Activated CD8-positive, alpha-beta memory T cell treated with anti-CD3 and anti-CD28 coated beads for 1 hour (primary cell): ENCODE measurements at places on chromosomes 12 and 14.
A peak's percentile ranks its signal among the peaks of the same experiment; 100 is the strongest.

DNA sequence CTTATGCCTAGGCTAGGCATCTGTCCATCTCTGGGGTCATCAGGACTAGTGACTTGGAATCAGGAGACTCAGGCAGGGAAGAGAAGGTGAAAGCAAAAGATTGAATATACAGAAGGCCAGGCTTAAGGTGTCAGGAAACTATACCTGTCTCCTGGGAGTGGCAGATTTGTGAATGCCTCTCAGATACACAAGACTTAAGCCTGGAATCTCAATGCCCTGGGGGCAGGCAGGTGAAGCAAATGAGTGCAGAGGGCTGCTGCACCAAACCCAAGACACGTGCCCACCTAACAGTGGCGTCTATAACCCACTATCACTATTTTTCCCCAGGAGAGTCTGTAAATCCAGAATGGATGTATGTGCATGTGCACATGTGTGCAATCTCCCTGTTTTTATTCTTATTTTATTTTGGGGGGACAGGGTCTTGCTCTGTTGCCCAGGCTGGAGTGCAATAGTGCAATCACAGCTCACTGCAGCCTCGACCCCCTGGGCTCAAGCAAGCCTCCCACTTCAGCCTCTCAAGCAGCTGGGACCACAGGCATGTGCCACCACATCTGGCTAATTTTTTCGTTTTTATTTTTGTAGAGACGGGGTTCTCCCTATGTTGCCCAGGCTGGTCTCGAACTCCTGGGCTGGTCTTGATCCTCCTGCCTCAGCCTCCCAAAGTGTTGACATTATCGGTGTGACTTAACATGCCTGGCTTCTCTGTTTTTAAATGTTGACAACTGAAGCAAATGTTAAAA lies 31.9 kb upstream of the FOS start:
- no peak for DNase-seq

DNA sequence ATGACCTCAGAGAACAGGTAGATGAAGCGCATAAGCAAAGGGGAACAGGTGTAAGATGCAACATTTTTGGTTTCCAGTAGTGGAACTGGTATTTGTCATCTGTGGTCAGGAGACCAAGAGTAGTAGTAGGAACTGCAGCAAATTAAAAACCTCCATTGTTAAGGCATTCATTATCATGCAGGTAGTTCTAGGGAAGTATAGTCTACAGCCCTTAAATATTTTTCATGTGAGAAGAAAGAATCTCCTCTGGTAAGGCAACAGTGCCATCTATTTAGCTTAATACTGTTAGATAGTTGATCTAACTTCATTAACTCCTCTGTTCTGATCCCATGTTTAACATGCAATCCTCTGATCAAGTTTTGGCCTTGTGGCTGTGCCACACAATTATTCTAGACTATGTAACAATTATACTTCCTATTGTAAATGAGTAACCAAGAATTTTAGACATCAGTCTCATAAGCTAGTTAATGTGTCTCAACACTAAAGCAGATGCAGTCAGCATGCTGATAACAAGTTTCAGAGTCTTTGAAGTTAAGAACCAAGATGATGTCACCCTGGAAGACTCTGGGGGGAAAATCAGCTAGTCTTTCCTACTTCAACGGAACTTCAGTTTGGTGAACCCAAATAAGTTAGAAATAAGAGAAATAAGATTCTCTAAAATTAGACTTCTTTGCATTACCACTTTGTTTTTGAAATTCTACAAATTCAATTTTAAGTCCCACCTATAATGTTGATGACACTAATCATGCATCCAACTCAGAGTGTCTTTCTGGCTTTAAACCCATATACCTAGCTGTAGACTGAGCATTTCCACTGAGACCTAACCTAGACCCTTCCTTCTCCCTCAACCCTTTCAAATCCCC lies 70.9 kb downstream of the STXBP6 start:
- no peak for DNase-seq

- peak; percentile 58 for DNase-seq
Measured at GRCh38 chr12:47742253-47742825, 16.3 kb downstream of the RAPGEF3 start.

- DNase-seq, result no peak
Measured at GRCh38 chr12:122788387-122788786, 14.0 kb downstream of the CCDC62 start.

- DNase-seq, result no peak
Measured at GRCh38 chr14:34059037-34059924, 108.4 kb upstream of the EGLN3 start.

DNA sequence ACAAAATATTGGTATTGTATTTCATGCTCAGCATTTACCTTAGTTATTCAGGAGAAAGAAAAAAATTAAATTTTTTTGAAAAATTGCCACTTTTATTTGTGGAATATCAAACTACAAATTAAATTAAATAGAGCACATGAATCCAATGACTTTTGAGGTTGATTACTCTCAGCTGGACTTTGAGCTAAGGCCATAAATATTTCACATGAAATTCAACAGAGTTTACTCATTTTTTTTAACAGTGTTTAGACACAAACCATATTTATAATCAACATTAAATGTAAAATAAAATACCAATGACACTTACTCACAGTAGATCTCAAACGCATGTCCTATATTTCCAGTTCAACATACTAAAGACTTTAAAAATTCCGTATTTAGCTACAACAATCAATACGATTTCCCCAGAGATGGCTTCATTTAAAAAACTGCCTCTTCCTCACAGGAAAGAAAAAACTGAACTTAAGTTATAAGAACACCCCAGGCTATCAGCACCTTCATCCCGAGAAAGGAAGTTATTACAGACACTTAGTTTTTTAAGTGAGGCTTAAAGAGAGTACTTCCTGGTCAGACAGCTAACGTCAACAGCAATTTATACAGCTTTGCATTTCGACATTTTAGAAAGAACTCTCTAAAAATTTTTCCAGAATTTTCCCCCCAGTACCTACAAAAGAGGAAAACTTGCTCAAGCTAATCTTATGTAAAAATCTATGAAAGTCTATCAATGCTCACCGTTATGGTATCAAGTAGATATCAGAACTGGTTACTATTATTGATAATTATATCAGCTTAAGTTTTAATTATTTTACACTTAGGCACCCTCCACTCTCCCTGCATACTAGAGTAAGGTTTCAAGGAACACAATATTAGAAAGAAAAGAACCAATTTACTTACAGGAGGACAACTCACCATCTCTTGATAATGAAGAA lies 13.8 kb downstream of the TAOK3 start:
- no peak for DNase-seq

DNA sequence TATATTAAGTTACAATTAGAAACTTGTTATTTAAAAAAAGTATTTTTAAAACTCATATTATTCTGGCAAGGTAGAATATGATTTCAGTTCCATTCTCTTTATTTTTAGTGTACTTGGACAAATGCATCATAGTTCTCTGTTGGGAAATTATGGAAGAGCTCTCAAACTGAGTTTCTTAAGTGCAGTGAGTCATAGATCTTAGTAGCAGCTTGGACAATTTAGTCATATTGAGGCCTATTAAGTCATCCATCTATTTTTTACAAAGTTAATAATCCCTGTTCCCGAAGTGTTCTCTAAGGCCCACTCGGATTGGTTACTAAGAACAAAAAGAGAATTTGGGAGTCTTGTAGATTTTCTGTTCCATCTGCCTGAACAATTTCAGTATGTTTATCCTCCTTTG lies 113.9 kb downstream of the ANO4 start:
- no peak for DNase-seq

- DNase-seq, result no peak
Measured at GRCh38 chr14:23437133-23438100, 2.0 kb upstream of the MYH7 start.

DNA sequence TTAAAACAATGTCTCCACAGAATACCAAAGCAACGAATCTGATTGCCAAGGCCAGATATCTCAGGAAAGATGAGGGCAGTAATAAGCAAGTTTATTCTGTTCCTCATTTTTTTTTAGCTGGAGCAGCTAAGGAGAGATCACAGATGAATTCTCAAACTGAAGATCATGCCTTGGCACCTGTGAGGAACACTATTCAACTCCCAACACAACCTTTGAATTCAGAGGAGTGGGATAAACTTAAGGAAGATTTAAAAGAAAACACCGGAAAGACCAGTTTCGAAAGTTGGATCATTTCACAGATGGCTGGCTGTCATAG lies 994 bp downstream of the PRORP start:
- DNase-seq, result no peak

- DNase-seq, result no peak
Measured at GRCh38 chr12:53217931-53218307, 10.9 kb upstream of the ITGB7 start.

DNA sequence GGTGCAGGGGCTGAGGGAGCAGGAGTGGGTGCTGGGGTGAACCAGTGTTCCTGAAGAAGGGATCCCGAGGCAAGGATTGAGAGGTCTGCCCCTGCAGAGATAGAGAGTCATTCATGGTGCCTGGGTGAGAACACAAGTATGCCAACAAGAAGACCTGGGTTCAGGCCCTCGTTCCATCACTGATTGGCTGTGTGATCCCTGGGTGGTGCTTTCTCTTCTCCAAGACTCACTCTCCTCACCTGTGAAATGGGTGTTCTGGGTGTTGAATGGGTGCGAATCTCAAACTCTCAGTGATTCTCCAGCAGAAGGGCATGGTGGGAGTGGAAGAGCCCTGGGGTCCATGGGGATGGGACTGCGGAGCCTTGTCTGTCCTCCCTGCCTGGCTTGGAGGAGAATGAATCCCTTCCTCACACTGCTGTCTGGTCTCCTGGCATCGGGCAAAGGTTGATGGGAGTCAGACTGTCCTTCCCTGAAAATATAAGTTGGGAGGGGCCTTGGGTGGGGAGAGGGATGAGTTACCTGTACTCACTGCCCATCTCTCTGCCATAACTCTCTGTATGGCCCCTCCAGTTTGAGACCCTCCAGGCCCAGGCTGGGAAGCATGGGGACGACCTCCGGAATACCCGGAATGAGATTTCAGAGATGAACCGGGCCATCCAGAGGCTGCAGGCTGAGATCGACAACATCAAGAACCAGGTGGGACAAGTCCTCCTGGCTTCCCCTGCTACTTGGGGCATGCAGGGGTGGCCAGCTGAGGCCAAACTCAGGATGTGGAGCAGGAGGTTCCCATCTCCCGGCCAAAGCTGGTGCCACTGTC lies 9.6 kb downstream of the KRT7 start:
- no peak for DNase-seq

- no peak for DNase-seq
Measured at GRCh38 chr14:66233591-66233990, 252.6 kb upstream of the CCDC196 start.

DNA sequence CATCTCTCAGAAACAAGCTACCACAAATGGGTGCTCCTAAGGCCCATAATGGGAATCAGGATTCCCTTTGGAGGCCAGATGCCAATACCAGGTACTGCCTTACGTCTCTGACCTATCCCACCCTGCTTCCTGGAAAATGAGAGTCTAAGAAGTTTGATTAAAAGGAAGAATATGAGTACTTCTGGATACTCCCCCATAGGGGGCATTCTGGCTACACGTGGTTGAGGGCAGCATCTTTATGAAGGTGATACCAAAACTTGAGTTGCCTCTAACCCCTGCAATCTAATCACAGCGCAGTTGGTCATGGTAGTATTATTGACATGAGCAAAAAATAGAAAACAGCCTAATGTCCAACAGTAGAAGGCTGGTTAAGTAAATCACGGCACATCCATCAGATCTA lies 184.2 kb upstream of the LHX5 start:
- no peak for DNase-seq

DNA sequence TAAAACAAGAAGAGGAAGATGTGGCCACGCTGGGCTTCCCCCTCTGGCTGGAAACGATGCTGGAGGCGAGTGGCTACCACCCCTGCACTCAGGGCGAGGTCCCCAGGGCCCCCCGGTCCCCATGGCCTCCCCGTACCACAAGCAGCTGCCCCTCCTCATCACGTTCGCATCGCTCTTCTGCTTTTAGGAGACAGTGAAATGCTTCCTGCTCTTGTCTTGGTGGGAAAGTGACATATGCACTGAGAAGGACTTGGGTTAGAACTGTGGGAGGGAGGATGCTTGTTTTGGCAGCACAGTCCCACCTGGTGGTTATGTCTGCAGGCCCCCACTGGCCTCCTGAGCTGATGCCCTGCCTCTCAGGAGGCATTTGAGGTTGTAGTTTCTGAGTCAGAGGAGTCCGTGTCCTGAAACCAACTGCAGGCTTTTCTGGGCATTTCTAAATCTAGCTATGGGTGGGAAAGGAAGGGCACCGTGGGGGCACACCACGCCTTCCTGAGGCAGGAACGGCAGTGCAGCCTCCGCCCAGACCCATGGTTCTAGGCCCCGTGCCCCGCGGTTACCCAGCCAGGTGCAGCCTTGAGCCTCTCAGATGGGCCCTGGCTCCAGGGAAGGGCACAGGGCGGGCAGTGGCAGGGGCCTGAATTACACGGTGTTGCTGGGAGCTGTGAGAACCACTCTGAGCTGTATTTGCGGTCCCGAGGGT lies 139.3 kb downstream of the ADGRD1 start:
- no peak for DNase-seq

DNA sequence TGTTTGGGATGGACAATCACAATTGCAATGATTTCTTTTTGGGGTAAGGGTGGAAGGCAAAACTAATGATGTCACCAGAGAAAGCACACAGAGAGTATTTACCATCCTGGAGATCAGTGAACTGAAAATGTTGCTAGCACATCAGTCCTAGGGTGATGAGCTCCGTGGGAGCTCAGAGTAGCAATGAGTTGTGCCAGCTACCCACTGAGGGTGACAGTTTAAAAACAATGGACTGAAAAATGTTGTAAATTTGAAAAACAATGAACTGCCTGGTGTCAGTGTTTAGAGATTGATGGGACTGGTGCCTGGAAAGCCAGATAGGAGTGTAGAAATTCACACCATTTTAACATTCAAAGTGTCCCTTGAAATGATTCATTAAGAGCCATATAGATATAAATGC lies 198.5 kb downstream of the ATP23 start:
- no peak for DNase-seq

DNA sequence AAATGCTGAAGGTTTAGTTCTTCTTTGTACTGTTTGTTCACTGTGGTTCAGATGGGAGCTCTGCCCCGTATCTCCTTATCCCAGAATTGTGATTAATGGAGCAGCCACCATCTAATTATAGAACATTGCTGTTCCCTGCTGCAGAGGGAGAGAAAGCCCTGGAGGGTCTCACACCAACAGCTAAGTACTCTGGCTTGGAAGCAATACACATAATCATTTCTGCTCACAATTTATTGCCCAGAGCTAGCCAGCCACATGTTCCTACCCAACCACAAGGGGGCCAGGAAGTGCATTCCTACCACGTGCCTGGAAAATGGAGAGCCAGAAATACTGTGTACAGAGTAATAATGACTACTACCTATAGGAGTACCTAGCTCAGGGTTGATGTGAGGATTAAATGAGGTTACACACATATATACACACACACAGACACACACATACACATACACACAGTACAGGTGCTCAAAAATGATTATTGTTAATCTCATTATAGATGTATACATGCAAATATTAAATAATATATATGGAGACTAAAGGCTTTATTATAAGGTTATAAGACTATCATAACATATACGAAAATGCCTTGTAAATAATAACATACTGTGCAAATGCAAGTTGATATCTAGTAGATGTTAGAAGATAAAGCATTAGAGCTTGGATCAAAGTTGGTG lies 22.3 kb downstream of the MSRB3 start:
- DNase-seq, result no peak

- DNase-seq, result no peak
Measured at GRCh38 chr12:54273981-54274380, 5.9 kb downstream of the CBX5 start.

GRCh38 chr12:107514887-107515445 lies 170.6 kb upstream of the PWP1 start:
- DNase-seq, result no peak

GRCh38 chr12:14991069-14991468 lies 18.2 kb downstream of the PDE6H start:
- DNase-seq, result no peak
